Spleen (tissue), 13 donors: ENCODE measurements at places on chromosomes 2 and 18. TPM values are rescaled to one million over a fixed set of nuclear protein-coding genes. Genes with fewer than 3 reads are reported as not detected.

DNA sequence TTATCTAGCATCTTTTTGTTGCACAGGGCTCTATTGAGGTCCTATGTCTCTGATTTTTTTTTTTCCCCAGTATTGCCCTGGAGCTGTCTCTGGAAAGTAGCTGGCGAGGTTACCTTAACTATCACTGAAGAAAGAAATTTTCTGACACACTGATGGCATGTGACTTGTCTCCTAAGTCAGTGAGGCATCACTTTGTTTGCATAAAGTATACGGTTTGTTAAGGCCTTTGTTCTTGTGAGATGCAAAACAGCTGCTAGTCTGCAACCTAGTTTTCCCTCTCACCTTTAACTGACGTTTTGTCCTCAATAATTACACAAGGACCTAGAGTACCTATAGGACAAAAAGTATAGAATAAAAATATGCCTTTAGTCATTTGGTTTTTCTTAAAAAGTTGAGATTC lies 41.8 kb downstream of the UBXN4 start:
- DNase-seq: no peak

DNA sequence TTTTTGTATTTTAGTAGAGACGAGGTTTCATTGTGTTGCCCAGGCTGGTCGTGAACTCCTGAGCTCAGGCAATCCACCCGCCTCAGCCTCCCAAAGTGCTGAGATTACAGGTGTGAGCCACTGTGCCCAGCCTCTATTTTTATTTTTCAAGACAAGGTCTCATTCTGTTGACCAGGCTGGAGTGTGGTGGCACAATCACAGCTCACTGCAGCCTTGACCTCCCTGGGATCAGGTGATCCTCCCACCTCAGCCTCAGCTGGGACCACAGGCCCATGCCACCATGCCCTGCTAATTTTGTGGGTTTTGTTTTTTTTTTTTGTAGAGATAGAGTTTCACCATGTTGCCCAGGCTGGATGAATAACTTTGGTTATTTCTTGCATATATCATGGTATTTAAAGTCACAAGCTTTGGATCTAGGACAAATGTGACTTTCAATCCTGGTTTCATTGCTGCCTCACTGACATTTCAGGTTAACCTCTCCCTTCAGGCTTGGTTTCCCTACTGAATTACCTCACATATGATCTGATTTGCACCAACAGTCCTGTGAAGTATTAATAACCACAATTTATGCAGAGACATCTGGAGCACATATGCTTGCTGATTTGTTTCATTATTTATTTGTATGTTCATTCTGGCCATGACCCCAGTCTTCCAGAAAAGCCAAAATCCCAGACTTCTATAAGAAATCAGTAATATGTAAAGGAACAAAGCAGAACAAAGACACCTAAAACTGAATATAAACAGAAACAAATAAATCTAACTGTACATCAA lies 17.5 kb upstream of the RAB31 start:
- DNase-seq: no peak

DNA sequence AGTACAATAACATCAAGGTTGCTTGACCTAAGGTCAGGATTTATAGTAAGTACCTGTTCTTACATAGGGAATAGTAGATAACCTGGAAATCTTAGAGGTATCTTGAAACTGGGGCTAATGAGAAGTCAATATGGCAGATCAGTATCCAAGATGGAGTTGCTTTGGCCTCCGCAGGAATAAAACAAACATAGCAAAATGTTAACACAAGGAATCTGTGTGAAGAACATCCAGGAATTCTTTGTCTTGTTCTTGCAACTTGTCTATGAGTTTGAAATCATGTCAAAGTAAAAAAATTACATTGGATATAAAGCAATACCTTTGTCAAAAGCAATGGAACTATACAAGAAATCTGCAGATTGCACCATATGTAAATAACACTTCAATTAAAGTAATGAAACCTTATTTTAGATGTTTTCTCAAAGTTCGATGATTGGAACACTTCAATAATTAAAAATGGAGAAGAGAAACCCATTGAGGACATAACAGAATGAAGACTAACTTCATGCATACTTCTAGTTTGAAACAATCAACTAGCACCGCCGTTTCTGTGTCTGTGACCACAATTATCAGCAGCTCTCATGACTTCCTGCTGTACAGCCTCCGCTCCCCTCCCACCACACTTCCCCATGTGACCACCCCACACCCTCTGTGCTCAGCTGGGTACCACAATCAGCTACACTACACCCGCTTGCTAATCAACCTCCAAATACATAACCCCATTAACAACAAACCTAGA lies 27.6 kb downstream of the C2orf76 start:
- DNase-seq: peak; percentile 91

The PRSS56 gene
- polyA plus RNA-seq: not detected

The ZCCHC2 gene
- polyA plus RNA-seq: 4.9 TPM

DNA sequence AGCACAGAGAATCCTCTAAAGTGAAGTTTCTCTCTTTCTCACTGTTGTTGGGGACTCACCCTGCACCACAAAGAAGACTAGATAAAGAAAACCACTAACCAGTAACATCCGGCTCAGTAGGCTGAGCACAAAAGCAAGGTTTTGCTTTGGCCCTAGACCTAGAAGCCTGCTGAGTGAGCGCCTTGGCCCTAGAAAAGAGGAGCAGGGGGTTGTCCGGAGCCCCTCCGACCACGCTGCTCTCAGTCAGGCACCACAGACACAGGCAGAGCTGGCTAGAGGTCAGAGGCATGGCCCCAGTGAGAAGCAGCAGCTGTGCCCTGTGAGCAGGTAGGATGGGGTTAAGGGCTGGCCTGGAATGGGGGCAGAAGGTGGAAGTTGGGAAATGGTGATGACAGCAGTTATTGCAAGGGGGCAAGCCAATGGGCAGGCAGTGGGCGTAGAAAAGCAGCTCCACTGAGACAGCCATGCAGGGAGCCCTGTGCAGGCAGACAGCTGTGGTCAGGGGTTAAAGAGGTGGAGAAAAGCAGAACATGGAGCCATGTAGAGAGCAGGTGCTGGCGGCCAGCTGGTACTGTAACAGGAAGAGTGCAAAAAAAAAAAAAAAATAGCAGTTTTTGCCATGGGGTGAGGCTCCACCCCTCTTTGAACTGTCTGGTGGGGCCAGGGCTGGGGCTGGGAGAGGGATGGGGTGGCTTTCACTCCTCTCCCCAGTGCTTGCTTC lies 36.9 kb upstream of the SLC14A1 start:
- DNase-seq: peak; percentile 90

The RFX8 gene
- 0.12 TPM for polyA plus RNA-seq

- peak; percentile 53 for DNase-seq
Observed at GRCh38 chr2:240131296-240131695, 4.8 kb downstream of the COPS9 start.

GRCh38 chr2:149819356-149819957 lies 231.9 kb upstream of the MMADHC start:
- DNase-seq: no peak

DNA sequence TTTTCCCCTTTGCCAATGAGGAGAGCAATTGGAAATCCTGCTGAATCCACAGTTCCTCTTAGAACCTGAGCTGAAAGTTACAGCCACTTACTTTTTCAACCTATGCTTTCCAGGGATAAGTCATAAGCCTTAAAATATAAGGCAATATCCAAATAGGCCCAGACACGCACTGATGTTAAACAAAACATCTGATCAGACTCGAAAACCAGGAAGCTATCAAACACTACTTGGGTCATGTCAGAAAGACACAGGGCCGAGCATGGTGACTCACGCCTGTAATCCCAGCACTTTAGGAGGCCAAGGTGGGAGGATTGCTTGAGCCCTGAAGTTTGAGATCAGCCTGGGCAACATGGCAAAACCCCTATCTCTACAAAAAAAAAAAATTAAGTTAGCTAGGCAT lies 192.1 kb downstream of the SP3 start:
- no peak for DNase-seq

GRCh38 chr18:26869640-26870039 lies 4.1 kb upstream of the AQP4 start:
- no peak for DNase-seq

The SCN9A gene
- 2.3 TPM for polyA plus RNA-seq

GRCh38 chr2:102986826-102987490 lies 225.1 kb downstream of the TMEM182 start:
- no peak for DNase-seq

DNA sequence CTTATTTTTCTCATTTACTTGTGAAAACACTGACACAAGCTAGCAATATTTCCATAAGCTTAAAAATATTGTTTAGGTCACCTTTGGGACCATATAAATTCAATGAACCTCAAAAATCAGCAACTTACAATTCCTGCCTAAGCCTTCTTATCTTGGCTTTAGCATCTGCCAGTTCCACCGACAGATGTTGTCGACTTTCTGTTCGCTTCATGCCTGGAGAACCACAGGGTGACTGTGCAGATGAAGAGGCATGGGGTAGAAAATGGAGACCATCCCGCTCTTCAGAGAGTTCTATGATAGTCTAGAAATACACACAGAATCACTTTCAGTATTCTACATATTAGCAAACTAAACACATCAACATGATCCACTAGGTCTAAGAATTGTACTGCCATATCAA lies 64.2 kb downstream of the CCDC88A start:
- no peak for DNase-seq

DNA sequence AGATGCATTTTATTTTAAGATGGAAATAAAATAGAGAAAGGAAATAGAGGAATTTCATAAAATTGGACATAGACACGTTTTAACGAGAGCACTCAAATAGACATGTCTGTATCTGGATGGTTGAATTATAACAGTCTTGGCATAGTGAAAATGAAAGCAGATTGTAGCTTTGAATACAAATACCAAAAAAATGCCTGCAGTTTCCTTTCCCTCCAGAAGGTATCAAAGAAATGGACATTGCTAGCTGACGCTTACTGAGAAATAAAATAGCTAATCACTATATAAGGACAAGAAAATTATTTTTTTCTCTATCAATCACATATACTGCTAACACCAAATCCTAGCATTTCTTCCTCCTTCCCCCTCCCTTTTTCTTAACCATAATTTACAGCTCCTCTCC lies 11.4 kb upstream of the MAPRE2 start:
- DNase-seq: no peak

GRCh38 chr2:15595342-15595905 lies 3.8 kb downstream of the DDX1 start:
- DNase-seq: no peak

DNA sequence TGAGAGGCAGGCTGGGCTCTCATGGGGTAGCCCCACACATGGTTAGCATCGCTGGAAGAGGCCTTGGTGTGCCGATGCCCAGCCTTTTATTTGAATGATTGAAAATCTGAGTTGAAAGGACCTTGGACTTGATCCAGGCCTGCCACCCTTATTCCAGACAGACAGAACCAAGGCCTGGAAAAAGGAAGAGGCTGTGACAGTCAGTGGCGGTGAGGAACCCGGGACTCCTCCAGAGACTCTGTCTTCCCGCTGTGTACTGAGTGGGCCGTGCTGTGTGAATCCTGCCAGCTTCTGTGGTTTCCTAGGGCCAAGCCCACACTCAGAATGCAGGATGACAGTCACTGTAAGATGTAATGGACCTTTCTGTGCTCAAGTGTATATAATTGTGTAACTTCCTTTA lies 218.5 kb downstream of the LDLRAD4 start:
- DNase-seq: no peak

The CHRNA1 gene
- 3.4 TPM for polyA plus RNA-seq

GRCh38 chr2:241595600-241596140 lies 37.1 kb downstream of the BOK start:
- peak; percentile 59 for DNase-seq

The CASP10 gene
- polyA plus RNA-seq: 5.6 TPM

- DNase-seq: no peak
Observed at GRCh38 chr2:201254081-201254730, 6.1 kb upstream of the CASP8 start.

DNA sequence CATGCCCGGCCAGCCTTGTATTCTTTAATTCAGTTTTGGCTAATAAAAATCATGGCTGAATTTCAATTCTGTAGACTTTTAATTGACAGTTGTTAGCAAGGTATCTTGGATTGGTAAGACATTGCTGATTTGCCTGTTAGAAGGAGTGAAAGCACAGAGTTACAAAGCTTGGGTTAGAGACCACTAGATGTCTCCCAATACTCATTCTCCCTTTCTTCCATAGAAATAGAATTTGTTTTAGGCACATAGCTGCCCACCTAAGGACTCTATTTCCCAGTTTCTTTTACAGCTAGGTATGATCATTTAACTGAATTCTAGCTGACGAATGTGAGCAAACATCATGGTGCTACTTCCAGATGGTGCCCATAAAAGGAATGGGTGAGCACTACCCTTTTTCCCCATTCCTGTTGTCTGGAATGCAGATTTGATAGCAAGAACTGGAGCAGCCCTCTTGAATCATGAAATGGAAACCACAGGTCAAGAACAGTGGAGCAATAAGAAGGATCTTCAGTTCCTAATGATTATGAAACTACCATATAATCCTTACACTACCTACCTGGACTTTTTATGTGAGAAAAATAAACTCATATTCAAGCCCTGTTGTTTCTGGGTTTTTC lies 17.5 kb downstream of the PECR start:
- DNase-seq: no peak

DNA sequence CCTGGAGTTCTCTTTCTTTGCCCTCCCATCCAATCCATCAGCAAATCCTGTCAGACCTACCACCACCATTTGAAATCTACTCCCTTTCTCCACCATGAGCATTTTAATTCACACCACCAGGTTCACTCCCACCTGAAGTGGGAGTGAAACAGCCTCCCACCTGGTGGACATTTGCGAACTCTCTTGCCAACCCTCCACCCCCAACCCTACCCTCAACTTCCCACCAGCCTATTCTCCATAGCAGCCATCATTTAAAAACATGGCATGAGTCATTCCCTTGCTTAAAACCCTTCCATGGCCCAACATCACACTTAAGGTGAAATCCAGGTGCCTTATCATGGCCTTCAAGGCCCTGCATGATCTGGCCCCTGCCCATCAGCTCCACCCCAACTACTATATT lies 3.5 kb downstream of the RTKN start:
- peak; percentile 4 for DNase-seq

The GREB1 gene
- polyA plus RNA-seq: 0.09 TPM

DNA sequence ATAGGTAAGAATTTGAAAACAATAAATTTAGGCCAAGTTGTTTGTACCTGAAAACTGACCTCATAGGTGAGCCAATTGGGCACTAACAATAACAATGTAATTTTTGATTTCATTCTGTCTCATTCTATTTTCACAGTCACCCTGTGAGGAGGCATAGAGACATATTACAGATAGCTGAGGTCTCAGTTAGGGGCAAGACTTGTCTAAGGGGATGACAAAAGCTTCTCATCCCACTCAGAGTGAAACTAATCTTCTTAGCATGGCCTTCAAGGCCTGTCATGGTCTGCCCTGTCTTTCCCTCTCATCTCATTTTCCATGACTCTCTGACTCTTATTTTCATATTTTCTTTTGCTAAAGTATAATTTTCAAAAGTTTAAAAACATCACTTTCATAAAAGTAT lies 562.0 kb upstream of the TNP1 start:
- DNase-seq: no peak

The CDH2 gene
- 3.2 TPM for polyA plus RNA-seq

- no peak for DNase-seq
Observed at GRCh38 chr2:235096447-235096846, 144.6 kb downstream of the SH3BP4 start.

- DNase-seq: no peak
Observed at GRCh38 chr2:227908266-227909054, 37.0 kb downstream of the DAW1 start.

- DNase-seq: no peak
Observed at GRCh38 chr2:65991381-65992197, 443.3 kb upstream of the MEIS1 start.

The RESP18 gene
- not detected for polyA plus RNA-seq

The VWC2L gene
- polyA plus RNA-seq: not detected

The DPP4 gene
- polyA plus RNA-seq: 1.7 TPM

The STK11IP gene
- polyA plus RNA-seq: 40.8 TPM
